Activated T-cell treated with anti-CD3 and anti-CD28 coated beads for 4 hours (primary cell): ENCODE measurements at places on chromosomes 3 and 15.

DNA sequence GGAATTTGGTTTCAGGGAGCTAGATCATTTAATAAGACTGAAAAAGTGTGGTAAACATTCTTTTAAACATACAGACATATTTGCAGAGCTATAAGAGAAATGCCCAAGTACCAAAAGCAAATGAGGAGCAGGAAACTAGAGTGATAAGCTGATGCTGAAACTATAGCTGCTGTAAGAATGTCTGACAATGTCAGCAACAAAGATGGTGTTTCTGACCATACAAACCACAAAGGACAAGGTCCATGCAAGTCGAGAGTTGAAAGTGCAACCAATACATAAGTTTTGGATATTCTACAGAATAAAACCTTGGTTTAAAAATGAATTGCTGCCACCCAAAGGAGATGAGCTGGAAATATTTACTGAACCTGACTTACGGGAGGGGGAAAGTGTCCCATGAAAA lies 610.2 kb downstream of the TBL1XR1 start:
- DNase-seq = no peak

- DNase-seq = no peak
These were observed 69.2 kb upstream of the COL6A5 start for GRCh38 chr3:130276203-130276803.

GRCh38 chr3:47016086-47016933 lies 36.8 kb downstream of the NBEAL2 start:
- no peak for DNase-seq

DNA sequence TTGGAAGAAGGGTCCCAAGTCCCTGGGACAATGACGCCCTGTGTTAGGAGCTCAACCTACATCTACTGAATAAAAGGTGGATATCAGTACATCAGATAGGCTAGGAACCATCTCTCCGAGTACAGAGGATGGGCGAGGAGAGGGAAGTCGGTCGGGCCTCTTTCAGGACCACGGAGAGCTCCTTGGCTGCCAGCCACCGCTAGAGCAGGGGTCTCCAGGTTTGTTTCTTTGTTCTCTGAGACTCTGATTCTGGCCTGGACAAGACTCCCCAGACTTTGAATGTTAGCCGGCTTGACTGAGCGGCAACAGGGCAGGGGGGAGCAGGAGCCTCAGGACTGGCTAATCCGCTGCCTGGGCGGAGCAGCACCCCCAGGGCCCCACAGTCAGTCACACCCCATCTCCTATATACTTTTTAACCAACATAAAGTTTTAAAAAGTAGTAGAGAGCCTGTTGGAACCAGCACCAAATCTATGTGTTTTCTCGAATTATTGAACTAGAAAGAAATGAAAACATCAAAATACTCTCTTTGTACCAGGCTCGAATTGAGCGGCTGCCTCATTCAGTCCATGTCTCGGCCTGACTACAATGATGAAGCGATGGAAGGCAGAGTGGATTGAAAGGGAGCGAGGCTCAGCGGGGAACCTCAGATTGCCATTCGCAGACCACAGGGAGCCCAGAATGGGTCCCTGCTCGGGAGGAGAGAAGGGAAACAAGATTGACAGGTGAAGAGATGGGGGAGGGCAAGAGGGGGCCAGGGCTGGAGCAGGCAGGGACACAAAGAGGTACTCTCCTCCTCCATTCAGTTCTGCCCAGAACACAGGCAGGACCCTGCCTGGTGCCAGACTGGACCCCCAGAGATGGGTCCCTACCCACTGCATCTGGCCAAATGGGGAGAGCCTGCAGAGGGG lies 131.6 kb downstream of the TPRA1 start:
- DNase-seq = no peak

DNA sequence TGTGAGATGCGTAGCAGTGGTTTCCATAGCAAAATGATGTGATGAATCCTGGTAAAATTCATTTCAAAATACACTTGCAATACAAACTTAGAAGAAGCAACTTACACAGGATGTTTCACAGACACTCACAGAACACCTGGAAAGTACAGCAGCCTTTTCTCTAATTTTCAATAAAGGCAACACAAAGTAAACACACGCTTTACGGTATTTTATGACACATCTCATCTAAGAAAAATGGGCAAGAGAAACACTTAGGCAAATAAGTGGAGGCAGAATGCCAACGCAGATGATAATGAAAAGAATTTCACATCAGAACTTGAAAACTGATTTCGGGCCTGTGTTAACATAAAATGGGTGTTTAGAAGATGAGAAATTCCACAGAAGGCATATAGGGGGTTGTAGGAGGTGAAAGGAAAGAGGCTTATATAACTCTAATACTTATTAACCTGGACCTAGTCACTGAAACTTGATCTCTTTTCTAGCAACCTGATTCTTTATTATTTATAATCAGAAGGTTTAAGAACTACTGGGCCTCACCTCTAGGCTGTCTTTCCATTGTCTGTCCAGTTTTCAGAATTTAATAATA lies 25.6 kb upstream of the MAP3K13 start:
- DNase-seq = no peak

GRCh38 chr15:25728816-25729215 lies 134.3 kb downstream of the ATP10A start:
- no peak for DNase-seq

- DNase-seq = no peak
These were observed 138.9 kb upstream of the SLC7A14 start for GRCh38 chr3:170724599-170725280.

DNA sequence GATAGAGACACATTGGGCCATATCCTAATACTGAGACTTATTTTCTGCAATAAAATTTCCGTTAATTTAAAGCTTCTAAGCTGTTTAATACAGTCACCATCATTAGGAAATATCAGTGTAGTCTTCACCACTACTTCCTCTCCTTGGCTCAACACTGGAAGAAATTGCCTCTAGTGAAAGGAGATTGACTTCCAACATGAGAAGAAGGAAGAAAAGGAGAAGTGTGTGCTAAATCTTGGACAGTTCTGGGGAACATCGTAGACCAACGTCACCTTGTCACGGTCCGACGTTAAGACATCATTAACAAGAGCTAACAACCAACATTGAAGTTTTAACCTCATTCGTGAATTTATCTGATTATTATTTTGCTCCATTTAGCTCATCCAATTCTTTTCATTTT lies 987.0 kb upstream of the CFAP20DC start:
- DNase-seq = no peak

- no peak for DNase-seq
These were observed 16.4 kb downstream of the TGM4 start for GRCh38 chr3:44890852-44891251.

DNA sequence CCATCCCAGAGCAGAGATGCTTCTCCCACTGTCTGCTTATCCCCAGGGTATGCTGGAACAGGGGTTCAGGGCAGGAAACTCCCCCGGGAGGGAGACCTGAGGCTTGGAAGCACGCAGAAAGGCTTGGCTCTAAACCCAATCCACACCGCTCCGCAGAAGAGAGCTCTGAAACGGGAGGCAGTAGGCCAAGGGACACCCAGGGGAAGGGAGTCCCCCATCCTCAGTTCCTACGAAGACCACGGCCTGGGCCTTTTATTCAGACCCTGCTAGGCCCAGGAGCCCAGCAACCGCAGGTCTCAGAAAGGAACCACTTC lies 1.8 kb upstream of the HAPLN3 start:
- no peak for DNase-seq

DNA sequence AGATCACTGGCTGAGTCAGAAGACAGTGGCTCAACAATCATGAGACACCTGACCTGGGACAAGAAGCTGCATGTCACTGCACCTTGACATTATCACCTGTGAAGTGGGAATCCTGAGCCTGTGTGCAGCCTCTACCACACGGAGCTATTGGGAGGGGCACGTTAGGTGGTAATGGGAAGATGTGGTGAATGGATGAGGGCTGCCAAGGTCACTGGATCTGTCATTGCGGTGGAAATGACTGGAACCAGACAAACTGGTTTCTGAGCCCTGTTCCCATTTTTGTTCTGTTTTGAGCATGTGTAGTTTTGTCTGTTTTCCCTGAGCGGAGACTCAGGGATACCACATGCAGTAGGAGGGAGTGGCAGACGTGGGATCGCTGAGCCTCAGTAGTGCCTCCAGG lies 235.5 kb downstream of the OPA1 start:
- no peak for DNase-seq

DNA sequence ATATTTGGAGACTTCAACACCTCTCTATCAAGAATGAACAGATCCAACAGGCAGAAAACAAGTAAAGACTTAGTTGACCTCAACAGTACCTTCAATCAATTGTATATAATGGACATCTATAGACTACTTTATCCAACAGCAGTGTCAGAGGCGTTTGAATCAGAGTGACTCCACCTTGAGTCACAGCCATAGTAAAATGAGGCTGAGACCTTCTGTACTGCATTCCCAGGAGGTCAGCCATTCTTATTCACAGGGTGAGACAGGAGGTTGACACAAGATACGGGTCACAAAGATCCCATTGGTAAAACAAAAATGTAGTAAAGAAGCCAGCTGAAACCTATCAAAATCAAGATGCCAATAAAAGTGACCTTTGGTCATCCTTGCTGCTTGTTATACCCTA lies 299.8 kb downstream of the CNTN3 start:
- no peak for DNase-seq

DNA sequence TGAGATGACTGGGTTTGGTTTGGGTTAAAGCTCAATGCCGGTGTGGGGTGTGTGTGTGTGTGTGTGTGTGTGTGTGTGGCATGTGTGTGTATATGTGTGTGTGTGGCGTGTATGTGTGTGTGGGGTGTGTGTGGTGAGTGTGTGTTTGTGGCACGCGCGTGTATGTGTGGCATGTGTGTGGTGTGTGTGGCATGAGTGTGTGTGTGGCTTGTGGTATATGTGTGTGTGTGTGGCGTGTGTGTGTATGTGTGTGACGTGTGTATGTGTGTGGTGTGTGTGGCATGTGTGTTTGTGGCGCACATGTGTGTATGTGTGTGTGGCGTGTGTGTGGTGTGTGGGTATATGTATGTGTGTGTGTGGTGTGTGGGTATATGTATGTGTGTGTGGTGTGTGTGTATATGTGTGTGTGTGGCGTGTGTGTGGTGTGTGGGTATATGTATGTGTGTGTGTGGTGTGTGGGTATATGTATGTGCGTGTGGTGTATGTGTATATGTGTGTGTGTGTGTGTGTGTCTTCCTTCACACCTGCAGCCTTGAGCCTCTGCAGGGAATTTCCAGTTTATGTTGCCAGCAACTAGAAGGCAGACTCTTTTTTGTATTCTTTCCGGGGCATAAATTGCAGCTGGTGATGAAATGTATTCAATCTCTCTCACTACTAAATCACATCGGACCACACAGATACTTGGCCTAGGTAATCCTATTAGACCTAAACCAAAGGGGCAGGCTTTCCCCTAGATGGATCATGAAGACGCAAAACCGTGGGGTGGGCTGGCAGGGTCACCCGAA lies 34.8 kb downstream of the CHRD start:
- no peak for DNase-seq

DNA sequence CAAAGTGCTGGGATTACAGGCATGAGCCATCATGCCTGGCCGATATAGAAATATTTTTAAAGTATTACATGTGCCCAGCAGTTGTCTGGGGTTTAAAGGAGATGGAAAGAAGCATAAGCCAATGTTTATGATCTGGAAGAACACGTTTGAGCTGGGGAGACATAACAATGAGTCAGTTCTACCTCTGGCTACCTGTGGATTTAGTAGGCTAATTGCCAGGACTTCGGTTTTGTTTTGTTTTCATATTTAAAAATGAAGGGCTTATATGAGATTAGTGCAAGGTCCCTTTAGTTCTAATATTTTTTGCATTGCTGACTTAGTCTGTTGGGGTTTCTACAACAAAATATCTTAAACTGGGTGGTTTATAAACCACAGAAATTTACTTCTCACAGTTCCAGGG lies 22.9 kb upstream of the TNFSF10 start:
- DNase-seq = no peak

DNA sequence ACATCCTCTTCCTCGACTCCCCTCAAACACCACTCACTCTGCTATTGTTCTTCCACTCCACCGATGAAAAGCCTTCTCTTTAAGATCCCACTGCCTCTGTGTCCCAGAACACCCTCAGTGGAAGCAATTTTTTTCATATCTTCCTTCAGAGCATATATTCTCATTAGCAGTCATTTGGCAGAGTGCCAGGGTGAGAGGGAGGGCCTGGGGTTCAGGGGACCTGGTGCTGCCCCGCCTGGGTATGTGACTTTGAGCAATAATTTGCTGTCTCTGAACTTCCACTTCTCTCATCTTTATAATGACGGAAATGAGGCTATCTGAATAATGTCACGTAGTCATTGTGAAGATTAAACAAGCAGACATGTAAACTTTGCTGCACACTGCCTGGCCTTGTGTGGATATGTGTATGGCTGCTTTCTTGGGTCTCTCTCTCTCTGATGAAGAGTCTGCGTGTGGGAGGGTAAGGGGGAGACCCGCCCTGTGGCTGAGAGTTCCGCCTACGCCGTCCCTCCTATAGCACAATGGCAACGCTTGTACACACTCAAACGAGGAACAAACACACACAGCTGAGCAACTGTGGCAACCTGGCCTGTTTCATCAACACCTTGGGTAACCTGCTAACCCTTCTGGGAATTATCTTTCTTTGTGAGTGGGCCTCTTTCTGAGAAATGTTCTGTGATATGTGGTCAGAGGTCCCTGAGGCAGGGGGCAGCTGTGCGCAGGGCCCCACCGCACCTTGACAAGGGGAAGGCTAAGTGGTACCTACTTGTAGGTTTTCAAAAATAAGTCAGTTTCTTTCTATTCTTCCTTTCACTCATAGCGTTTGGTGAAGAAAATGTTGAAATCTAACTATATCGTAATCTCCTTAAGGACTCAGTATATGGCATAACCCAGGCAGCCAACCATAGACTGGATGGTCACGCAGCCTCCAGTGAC lies 369.8 kb downstream of the SV2B start:
- peak; percentile 61 for DNase-seq

- DNase-seq = no peak
These were observed 9.7 kb upstream of the FBLN2 start for GRCh38 chr3:13539292-13539638.

DNA sequence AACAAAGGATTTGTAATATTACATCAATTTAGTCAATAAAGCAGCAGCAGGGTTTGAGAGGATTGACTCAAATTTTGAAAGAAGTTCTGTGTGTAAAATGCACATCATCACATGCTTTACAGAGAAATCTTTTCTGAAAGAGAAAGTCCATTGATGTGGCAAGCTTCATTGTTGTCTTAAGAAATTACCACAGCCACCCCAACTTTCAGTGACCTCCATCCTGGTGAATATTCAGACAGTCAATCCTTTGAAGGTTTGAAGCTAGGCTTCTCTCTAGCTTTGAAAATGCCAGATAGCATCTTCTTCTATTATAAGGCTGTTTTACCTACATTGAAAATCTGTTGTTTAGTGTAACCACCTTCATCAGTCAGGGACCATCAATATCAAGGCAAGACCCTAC lies 51.8 kb upstream of the SETMAR start:
- DNase-seq = no peak

DNA sequence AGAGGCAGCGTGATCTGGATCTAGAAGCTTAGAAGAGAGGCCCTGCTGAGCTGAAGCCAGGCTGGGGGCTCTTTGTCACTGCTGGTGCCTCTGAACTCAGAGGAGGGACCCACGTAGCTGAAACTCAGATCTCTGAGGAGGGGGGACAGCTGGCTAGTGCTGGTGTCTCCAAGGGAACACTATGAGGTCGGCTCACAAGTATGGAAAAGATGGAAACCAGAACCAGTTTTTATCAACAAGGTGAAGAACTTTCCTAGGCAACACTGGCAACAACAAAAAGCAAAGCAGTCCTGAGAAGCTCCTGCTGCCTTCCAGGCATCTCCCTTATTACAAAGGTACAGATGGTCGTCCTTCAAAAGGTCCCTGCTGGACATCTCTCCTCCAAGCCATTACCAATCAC lies 27.0 kb upstream of the FSTL1 start:
- DNase-seq = no peak

GRCh38 chr3:161890147-161890625 lies 393.6 kb downstream of the OTOL1 start:
- no peak for DNase-seq

GRCh38 chr3:64167351-64167750 lies 57.9 kb downstream of the PRICKLE2 start:
- no peak for DNase-seq
